ENCODE measurements at places on chromosomes 16 and 17.

DNA sequence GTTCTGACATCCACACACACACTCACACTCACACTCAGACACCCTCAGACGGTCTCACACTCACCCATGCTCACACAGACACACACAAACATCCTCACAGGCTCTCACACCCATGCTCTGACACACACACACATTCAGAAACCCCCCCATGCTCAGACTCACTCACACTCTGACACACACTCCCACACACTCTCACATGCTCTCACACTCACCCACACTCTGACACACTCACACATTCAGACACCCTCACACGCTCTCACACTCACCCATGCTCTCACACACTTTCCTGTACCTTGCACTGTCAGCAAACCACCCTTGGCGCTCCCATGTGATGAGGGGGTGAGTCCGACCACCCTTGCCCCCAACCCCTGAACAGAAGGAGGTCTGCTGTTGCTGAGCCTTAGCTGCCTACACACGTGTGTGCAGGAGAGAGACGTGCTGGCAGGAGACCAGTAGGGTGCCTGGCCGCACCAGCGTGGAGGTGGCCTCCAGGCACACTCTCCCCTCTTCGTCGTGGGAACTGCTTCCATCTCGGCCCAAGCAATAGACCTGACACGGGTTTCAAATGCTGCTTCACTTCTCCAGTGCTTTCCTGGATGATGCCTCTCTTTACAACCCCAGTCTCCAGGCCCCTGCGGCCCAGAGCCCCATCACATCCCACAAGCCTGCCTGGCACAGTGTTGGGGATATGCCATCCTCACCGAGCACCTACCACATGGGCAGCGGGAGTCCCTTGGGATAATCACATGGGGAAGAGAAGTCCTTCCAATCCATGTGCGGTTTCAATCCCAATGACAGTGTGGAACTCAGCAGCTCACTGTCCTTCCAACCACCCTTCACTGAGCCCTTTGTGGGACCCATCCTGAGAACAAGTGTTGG, 267.8 kb upstream of the FOXF1 start:
- DNase-seq = no peak

GRCh38 chr16:15672514-15673167, 22.6 kb downstream of the NDE1 start:
- peak; percentile 97 for DNase-seq

DNA sequence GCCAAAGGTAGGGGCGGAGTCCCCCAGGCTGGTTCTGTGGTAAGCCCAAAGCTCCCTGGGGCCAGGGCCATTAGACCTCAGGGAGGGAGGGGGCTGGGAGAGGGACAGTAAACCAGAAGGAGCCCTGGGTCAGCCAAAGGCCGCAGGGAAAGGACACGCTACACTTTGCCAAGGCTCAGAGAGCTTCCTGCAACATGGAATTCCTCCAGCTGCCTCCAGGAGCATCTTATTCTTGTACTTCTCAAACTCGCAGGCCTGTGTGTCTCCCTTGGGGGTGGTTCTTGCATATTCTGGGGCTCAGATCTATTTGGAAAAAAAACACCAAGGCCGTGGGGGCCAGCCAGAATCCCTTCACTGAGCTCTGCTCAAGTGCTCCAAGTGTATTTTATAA, 25.1 kb downstream of the AKAP1 start:
- no peak for DNase-seq

GRCh38 chr16:57216968-57217367, 28.1 kb upstream of the ARL2BP start:
- no peak for DNase-seq

- DNase-seq = no peak
Measured at GRCh38 chr17:7775051-7775450, 57.5 kb downstream of the DNAH2 start.

DNA sequence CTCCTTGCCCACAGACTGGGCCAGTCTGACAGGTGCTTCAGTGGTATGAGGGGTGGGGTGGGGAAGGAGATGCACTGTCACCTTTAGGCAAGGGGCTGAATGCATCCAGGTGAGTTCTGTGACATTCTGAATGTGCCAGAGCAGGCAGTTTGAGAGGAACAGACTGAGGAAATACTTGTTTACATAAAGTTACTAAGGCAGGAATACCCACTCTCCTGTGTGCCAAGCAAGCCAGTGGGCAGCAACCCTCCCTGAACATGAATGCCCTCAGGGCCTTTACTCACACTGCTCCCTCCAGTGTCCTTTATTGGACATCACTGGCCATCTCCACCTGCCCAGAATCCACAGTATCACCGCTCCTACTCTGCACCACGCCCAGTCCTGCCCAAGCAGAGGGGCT, 33.1 kb upstream of the ULK2 start:
- no peak for DNase-seq

- DNase-seq = peak; percentile 17
Measured at GRCh38 chr17:76038050-76038449, 10.9 kb upstream of the EVPL start.
